ENCODE measurements at places on chromosomes 2 and 18.

DNA sequence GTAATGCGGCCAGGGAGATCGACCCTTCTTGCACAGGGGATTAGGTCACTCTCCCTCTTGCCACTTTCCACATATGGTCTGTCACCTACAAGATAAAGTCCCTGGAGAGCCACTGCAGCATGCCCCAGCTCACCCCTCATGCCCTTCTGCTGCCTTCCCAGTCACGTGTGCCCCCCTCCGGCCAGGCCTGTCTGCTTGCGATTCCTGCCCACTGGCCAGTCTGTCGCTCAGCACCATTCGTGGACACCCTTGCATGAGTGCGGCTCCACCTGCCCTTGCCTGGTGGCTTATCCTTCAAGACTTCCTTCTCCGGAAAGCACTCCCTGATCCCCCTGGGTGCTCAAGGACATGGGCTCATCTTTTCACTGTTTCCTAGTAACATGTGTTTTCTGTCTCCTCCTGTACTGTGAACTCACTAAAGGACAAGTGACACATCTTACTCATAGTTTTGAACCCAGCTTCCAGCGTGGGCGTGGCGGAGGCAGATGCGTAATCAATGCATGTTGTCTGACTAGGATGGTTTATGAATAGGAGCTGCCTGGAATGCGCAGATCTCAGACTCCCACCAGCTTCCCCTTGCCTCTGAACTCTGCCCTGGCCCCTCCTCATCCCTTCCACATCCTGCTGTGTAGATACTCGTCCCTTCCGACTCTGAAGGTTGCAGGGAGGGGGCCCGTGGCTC is 7.8 kb upstream of the NT5DC4 start:
- no peak for DNase-seq

DNA sequence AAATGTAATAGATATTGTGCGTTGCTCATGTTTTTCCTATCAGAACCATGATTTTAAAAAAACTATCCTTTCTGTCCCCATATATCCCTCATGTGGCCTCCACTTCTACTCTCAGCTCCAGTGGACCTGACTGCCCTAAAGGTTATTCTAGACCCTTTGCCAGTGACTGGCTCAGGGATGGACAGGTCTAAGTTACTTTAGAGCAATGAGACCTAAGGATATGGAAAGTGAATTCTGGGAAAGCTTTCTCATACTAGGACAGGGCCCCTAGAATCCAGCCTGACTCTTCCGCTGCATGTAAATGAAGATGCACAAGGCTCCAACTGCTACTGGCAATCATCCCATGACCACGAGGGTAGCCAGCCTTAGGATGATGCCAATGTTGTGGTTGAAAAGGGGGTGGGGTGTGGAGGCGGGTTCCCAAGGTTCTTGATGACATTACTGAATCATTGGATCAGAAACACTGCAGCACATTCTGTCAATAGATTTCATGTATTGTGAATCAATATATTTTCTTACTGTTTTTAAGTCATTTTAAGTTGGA is 21.3 kb downstream of the C2orf69 start:
- DNase-seq = no peak

DNA sequence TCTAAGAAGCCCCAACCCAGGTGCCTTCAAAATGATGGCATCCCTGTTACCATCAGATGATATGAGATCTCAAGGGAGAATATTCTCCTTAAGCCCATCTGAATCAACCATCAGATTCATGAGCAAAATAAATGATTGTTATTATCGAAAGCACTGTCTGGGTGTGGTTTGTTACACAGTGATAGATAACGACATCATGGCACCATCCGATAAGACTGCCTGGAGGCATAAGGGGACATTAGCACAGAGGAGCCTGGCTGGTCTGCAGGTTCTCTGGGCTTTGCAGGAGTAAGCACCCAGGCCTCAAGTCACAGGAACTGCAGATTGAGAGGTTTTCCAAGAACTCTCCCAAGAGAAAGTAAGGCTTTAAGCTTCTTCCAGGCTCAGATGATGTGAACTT is 15.6 kb downstream of the BMP10 start:
- DNase-seq = no peak

GRCh38 chr2:20050646-20051531 is 539 bp downstream of the LAPTM4A start:
- DNase-seq = peak; percentile 31

- DNase-seq = no peak
These were observed 220.7 kb downstream of the PHLPP1 start for GRCh38 chr18:62935994-62936393.

DNA sequence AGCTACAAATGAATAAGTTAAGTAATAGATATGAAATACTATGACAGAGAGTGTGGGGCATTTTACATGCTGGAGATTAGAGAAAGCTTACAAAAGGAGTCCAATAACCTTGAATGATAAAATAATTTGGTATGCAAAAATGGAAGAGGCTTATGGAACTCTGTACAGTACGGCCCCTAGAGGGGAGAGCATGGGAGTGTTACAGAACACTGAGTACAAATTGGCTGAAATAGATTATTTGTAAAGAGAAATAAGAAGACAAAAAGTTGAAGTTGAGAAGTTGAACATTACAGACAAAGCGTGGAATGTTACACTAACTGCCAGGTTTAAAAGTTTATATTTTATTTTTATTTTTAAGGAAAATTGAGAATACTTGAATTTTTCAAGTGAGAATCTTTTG is 192.1 kb upstream of the DOK6 start:
- DNase-seq = no peak

- DNase-seq = no peak
These were observed 30.0 kb downstream of the CTLA4 start for GRCh38 chr2:203897544-203897943.

DNA sequence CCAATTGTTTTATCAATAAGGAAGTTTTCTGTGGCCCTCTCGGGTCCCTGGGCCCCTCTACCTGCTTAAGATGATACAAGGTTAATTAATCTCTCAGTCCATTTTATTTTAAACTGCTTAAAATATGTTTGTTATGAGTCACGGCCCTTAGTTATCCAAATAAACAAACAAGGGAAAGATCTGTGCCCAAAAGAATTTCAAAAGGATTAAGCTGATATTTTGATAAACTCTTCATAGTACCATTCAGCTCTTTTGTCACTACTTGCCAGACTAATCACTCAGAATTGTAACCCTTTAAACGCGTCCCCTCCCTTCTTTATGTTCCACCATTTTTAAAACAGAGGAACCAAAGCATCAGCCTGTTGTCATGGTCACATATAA is 144.7 kb upstream of the STK17B start:
- DNase-seq = no peak

DNA sequence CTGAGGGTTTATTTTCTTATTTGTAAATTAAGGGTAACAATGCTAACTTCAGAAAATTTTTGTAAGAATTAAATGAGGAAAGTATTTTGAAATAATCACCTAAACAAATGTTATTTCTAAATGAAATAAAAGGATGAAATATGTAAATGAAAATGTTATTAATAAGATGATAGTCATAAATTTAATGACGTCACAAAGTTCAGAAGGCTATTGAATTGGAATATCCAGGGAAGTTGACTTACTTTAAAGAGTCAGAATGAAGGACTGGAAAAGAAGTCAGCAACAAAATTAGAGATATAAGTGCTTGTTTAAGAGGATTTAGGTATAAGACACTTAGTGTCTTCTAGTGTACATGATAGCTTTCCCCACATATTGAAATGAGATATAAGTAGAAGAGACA is 732.6 kb upstream of the CDH7 start:
- no peak for DNase-seq

DNA sequence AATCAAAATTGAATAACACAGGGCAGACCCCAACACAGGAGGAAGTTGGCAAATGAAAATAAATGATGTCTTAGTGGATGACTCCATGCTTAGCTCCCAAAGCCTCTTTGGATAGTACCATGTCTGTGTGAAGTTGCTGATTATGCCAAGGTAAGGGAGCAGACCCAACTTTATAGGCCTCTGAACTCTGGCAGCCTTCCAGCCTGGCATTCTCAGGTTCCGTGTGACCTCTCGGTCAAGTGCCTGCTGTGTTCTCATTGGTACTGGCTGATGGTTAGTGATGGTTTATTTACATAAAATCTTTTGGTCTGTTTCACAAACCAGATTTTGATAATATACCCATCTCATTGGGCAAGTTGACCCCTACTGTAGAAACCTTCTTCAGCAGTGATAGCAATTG is 112.2 kb upstream of the TTC39C start:
- no peak for DNase-seq

GRCh38 chr2:235325151-235325550 is 168.7 kb upstream of the AGAP1 start:
- DNase-seq = no peak

DNA sequence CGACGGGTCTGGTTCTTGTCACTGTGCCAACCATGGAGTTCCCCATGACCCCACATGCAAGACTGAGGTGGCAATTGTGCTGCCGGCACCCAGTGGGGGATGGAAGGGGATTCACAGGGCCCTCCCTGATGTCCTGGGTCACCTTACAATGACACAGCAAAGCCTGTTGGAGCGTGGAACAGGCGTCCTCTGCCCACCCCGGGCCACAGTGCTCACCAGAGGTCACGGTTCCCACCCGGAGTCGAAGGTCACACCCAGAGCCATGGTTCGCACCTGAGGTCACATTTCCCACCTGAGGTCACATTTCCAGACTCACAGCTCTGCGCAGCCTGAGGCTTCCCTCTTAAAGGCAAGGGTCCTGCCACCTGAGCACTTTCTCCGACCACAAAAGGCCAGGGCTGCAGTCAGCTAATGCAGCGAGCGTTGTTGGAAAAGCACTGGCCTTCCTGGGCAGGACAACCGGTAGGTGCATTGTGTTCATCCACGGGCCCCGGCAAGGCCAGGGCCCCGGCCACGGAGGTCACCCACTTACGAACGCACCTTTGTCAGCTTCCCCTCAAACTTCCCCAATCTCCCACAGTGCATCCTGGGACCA is 24.0 kb downstream of the KIF1A start:
- no peak for DNase-seq

DNA sequence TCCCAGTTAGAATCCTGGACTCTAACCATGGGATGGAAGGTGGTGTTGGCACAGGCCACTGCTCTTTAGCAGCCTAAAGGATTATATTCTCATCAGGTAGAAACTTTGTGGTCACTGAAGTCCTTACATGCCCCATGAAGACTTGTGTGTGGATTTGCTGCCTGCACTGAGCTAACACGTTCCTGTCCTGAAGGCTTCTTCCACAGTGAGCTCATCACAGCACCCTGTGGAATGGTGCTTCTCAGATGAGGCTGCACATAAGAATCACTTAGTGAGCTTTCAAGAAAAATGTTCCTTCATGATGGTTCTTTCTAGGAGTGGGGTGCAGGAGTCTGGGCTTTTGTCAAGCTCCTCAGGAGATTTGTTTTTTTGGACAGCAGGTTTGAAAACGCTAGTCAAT is 26.8 kb downstream of the STAMBP start:
- no peak for DNase-seq

GRCh38 chr2:182929972-182930371 is 63.5 kb upstream of the FRZB start:
- no peak for DNase-seq

GRCh38 chr18:39661856-39662366 is 2096.3 kb upstream of the CELF4 start:
- DNase-seq = no peak

GRCh38 chr18:7567474-7568425 is 634 bp downstream of the PTPRM start:
- no peak for DNase-seq

DNA sequence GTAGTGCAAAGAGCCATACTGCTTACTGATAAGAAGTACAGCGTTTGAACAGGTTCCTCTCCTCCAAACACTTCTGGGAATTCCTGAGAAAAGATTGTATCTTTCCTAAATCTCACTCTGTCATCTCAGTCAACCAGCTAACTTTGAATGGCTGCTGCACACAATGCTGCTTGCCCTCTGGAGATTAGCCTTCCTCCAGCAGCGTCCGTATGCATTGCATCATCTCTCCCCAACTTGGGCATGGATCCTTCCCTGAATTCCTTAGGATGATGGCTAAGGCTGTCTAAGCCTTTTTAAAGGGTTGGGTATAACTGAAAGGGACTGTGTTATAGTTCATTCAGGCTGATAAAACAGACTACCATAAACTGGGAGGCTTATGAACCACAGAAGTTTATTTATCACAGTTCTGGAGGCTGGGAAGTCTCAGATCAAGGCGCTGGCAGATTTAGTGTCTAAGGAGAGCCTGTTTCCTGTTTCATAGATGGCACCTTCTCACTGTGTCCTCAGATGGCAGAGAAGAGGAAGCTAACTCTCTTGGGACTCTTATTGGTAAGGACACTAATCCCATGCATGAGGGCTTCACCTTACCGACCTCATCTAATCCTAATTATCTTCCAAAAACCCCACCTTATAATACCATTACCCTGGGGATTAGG is 105.3 kb downstream of the PAX3 start:
- no peak for DNase-seq

DNA sequence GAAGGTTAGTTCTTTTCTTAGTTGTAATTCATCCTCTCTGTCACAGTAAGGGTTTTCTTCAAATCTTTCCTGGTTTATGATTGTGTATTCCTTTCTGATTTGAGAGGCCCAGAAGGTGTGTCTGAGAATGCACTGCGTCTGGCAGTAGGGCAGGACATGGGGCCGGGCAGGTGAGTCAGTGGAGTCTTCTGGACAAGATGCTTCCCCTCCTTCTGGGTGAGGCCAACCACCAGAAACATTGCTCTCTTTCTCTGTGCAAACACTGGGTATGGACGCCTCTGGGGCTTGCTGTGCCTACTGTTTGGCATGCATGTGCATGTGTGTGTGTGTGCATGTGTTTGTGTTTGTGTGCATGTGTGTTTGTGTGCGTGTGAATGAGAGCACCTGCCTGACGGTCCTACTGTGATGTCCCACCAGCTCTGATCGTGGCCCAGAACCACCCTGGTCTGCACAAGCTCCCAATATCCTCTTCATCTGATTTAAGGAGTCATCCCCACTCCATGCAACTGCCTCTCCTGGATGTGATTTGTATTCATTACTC is 93.2 kb upstream of the DLX2 start:
- DNase-seq = no peak

DNA sequence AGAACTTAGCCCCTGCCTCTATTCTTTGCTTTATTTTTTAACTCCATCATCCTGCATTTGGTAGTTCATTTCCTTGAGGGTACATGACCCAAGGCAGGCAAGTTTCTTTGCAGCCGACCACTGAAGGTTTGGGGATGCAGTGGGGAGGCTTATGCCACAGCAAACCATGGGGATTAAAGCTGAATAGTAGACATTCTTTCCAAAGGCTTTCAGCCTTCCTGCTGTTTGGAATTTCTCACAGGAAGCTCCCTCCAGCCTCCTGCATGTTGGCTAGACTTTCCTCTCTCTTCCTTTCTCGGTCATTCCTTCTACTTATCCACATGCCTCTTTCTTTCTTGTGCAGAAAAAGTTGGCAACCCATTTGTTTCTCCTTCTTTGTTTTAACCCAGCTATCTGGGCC is 77.3 kb downstream of the SOCS6 start:
- DNase-seq = no peak

GRCh38 chr2:233030-233429 is 30.8 kb downstream of the SH3YL1 start:
- DNase-seq = no peak

GRCh38 chr2:241088376-241088775 is 13.7 kb downstream of the MTERF4 start:
- DNase-seq = no peak

GRCh38 chr2:229282758-229283546 is 11.9 kb upstream of the PID1 start:
- DNase-seq = no peak

Data from T-helper 1 cell (primary cell).